ENCODE measurements at places on chromosomes 13 and 19.

- no peak for DNase-seq
These were observed 42.2 kb upstream of the FLT1 start for GRCh38 chr13:28537171-28537570.

- DNase-seq = no peak
These were observed 1338.1 kb upstream of the SLC10A2 start for GRCh38 chr13:104404325-104404724.

DNA sequence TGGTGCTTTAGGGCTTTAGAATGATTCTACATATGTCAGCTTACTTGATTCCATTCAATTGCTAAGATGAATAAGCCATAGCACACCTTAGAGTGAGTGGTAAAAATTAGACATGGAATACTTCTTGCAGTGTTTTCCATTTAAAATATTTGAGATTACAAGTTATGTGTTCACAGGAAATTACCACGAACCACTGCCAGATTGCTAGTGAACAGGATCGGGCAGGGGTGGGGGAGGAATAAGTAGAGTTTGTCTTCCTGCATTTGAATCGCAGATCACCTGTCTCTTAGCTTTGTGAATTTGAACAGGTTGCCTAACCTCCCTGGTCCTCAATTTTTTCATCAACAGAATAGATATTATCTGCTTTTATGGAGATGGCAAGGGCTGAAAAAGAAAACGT is 124.6 kb downstream of the GGACT start:
- no peak for DNase-seq

DNA sequence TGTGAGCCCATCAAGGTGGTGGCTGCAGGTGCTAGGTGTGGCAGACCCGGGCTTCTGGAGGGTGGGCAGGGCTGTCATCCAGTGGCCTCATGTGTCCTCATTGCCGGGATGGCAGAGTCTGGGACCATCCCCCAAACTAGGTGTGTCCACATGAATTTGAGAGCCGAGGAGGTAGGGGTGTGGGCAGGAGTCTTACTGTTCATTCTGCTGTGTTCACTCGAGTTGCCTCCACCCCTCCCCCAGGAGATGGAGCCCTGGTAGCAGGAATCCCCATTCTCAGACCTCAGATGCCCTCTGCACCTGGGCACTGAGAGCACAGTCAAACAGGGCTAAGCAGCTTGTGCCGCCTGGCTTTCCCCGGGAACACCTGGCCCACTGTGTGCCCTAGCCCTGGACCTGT is 22.4 kb downstream of the NAXD start:
- DNase-seq = no peak

- no peak for DNase-seq
These were observed 8.1 kb downstream of the TMEM147 start for GRCh38 chr19:35553385-35554000.

GRCh38 chr13:27132538-27132937 is 39.1 kb downstream of the USP12 start:
- no peak for DNase-seq

- no peak for DNase-seq
These were observed 1.2 kb downstream of the FRY start for GRCh38 chr13:32032759-32033158.

- no peak for DNase-seq
These were observed 7.4 kb downstream of the C19orf25 start for GRCh38 chr19:1471515-1472160.

DNA sequence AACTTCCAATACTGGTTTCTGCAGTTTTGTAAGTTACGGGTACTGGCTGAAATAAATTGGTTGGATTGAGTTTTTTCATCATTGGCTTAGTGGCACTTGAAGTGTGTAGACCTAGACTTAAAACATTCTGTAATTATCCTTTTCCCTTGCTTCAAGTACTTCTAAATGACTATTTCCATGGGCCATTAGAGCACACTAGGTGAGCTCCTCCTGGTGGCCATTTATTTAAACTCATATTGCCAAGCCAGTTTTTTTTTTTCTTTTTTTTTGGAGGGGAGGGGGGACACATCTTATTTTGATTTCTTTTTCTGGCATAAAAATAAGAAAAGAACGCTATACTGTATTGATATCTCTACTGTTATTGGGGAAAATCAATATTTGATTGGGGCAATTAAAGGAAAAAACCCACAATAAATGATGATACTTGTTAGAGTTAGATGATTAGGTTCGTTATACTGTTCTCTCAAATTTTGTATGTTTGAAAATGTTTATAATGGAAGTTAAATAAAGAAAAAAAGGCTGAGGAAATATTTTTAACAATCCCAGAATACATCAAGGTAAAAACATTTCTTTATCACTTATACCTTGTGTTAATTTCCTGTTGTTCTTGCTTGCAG is 82.9 kb downstream of the PDS5B start:
- DNase-seq = no peak

GRCh38 chr13:30936971-30937370 is 4.5 kb downstream of the TEX26 start:
- no peak for DNase-seq

GRCh38 chr13:49641801-49642291 is 13.5 kb downstream of the ARL11 start:
- DNase-seq = no peak

GRCh38 chr13:20270163-20270865 is 38.2 kb upstream of the GJB6 start:
- DNase-seq = no peak

DNA sequence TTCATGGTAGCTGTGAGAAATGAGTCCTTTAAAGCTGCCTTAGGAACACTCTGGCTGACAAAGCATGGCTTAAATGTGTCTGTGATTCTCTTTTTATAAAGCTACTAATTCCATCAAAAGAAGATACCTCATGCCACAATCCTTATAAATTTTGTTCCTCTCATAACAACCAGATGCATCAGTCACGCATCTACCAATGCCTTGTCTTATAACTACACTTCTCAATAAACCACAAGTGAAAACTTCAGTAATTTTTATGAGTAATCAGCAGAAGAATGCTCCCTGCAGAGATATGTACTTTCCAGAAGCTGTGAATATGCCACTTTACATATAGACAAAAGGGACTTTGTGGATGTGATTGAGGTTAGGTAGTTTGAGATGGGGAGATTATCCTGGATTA is 147.8 kb downstream of the SUCLA2 start:
- no peak for DNase-seq

GRCh38 chr19:33703821-33704220 is 82.1 kb downstream of the CHST8 start:
- DNase-seq = no peak

- no peak for DNase-seq
These were observed 47.8 kb upstream of the KPNA3 start for GRCh38 chr13:49840266-49840665.

DNA sequence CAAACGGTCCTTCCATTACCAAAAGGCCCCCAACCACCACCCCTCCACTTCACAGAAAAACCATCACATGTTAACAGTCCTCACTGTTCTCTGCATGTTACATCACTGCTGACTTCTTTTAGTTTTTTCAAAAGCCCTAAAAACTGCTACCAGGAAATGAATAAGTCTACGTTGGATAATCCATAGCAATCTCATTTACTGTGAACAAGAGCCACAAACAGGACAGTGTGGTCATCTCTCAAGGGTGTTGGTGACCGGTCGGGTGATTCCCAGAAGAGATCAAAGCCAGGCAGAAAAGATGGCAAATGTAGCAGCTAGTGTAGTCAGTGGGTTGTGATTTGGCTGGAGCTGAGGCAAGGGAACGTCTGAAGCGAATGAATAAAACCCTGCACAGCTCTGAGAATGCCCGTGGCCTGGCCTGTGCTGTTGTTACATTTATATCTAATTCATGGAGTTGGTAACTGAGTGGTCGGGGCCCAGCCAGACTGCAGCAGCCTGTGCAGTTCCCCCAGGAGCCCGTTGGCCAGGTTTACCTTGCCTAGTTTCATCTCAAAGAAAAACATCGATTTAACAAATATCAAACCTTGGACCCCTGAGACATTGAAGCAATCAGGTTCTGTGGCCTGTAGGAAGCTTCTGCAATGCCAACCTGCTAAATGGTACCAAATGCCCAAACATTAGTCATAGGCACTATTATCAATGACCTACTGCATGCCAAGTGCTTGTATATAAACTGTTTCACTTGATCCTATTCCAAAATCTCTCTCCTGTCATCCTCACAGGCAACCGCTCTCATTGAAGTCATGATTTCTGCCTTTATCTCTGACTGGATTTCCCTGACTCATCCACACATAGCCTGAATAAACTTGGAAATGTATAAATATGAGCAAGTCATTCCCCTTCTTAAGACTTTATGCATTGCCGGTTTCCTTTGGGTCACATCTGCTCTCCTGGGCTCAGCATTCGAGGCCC is 153.8 kb upstream of the SERP2 start:
- no peak for DNase-seq

- no peak for DNase-seq
These were observed 83.5 kb upstream of the RNF113B start for GRCh38 chr13:98260357-98261164.

DNA sequence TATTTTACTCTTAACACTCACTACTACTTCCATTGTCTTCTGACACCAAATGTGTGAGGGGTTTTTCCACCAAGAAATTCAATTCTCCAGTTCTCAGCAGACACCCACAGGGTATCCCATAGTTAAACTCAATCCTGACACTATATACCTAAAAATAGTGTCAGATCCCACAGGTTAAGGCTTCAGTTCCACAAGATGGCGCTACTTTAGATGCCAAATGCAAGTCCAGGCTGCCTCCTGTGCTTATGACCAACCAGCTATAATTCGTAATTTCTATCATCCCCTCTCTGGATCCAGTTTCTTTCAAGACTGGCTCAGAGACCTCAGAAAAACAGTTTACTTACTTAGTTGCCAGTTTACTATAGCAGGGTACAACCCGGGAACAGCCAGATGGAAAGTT is 1146.2 kb upstream of the SPRY2 start:
- DNase-seq = no peak

- DNase-seq = no peak
These were observed 400 bp downstream of the PLEKHG2 start for GRCh38 chr19:39412867-39413271.

- no peak for DNase-seq
These were observed 606.6 kb downstream of the DCT start for GRCh38 chr13:93872786-93873347.

Measured in cortex of kidney (tissue), 1 donor.